ENCODE measurements at places on chromosomes 5 and 9.

GRCh38 chr5:140633021-140633471 lies at the start of gene CD14:
Gene CD14 (minus strand): TSS chr5:140633175. CDS start chr5:140633071, 104 bp downstream.
- DNase-seq: no peak

DNA sequence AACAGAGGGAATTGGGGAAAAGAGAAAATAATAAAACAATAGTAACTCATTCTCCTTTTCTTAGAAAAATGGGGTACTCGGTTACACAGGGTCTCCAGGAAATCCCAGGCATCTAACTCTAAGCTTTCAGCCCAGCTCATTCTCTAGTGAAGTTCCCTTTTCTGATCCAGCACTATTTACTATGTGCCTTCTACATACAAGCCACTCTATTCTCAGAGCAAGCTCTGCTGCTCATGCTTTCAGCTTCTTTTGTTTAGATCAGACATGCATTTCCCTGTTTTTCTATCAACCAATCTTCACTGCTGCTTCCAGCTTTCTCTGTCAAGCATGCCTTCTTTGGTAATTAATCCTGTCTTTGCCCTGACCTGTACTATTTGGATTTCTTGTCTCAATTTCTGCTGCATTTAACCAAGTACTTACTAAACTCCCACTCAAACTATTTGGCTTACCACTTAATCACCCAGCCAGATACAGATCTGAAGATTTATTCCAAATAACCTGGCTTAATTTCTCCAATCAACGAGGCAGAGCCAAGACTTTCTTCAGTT lies 25.3 kb downstream of the OSMR start:
- DNase-seq: no peak

DNA sequence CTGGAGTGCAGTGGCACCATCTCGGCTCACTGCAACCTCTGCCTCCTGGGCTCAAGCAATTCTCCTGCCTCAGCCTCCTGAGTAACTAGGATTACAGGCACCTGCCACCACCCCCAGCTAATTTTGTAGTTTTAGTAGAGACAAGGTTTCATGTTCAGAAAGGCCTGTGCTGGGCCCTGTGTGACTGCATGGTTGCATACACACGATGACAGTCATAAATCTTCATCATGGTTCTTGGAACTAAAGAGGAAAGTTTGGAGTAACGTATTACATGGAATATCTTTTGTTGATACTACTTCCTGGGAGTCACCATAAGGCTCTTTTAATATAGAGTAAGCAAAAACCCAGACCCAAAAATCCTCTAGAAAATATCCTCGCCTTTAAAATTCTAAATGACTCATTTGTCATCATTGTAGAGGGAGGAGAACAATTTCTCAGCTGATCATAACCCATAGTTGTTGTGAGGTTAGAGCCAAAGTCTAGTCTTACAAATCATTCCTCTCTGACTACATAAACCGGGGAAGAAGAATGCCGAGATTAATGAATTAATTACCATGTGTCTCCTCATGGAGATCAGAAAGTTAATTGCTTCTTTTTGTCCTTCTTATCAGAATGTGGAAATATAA lies 47.0 kb downstream of the KLF9 start:
- no peak for DNase-seq

- DNase-seq: no peak
These were observed 89.1 kb upstream of the OTULINL start for GRCh38 chr5:14492331-14492964.

- DNase-seq: no peak
These were observed 114.1 kb downstream of the MLLT3 start for GRCh38 chr9:20508242-20508641.

GRCh38 chr5:79481574-79481973 lies 32.4 kb downstream of the HOMER1 start:
- no peak for DNase-seq

DNA sequence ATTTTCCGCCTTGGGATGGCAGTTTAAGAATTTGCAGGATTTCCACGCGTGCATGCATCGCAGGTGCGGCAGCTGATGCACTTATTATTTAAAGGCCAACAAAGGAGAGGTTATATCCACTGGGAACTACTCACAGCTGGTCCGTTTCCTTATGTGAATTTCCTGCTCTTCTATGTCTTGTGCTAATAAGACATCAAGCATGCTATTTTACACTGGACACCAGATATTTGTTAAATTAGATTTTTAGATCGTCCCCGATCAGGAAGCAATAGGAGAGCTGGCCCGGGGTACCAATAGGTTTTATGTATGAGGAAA lies 476 bp upstream of the DTWD2 start:
- no peak for DNase-seq

GRCh38 chr9:7089406-7090193 lies 331.8 kb downstream of the KDM4C start:
- no peak for DNase-seq

- no peak for DNase-seq
These were observed 9.0 kb upstream of the SPINK4 start for GRCh38 chr9:33230756-33231622.

GRCh38 chr5:76601470-76601869 lies 21.7 kb downstream of the F2RL2 start:
- peak; percentile 64 for DNase-seq

DNA sequence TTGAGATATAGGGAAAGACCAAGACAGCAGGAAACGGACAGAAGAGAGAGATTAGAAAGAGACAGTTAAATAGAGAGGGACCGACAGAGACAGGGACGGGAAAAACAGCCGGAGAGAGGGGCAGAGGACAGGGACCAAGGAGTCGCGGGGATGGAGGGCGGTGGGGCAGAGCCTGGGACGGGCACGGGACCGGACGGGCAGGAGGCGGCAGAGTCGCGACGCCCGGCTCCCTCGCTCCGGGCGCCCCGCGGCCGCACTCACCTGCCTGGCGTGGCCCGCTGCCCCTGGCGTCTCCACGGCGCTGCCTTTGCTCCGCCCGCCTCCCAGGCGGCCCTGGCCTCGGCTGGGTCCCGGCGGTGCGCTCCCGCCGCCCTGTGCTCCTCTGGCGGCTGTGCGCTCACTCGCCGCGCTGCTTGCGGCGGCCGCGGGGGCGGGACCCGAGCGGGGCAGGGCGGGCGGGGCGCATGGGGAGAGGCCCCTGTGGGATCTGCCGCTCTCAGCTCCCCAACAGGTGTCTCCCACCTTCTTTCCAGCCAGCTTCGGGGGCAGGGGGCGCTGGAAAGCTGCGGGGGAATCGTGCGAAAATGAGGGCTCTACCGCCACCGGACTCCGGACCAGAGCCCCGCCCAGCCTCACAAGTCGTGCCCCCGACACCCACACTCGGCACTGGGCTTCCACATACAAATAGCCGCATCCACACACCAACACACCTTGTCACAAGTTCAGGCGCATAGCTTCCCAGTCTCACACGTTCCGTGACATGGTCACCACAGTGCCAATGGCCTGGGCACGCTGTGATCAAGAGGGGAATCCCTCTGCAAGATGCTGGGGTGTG lies at the start of gene ARID3C:
TSS of gene ARID3C (minus strand) at position 411 of the 835 bp plus-strand sequence. CDS start 1,052 bp downstream, outside the sequence.
- peak; percentile 48 for DNase-seq

GRCh38 chr5:158431369-158432029 lies 572.6 kb upstream of the CLINT1 start:
- DNase-seq: no peak

GRCh38 chr5:1298723-1299510 lies 4.0 kb upstream of the TERT start:
- no peak for DNase-seq

- no peak for DNase-seq
These were observed 72.2 kb downstream of the PCSK5 start for GRCh38 chr9:75962662-75963036.

DNA sequence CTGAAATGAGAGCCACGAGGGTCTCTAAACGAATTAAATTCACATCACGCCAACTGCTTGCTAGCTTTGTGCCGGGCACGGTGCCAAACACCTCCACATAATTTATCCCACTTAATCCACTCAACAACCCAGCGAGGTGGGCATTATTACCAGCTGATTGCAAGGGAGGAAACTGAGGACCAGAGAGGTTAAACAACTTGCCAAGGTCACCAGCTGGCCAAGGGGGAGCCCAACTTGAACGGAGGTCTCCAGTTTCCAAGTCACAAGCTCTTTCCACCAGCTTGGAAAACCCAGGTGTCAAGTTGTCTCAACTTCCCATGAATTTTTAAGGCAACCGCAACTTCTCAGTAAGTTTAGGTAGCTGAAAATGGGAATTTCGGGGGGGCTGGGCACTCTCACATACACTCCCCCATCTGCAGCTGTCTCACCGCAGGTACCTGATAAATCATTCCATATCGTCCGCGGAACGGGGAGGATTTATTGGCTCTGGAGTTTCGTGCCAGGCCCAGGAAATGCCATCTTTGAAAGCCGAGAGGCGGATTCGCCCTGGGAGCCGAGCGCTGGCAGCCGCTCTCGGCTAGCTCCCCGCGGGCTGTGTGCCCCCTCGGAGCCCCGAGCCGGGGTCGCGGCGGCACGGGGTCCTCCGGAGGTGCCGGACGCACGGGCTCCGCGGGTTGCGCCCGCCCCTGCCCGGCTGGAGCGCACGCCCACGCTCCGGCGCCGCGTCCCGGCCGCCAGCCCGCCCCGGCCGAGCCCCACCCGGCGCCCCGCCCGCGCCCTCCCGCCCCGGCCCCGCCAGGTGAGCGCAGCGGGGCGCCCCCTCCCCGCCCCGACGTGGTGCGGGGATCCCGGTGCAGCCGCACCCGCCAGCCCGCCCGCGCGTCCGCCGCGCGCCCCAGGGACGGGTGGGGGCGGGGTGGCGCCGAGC lies 617 bp downstream of the PTPN3 start:
- DNase-seq: no peak

DNA sequence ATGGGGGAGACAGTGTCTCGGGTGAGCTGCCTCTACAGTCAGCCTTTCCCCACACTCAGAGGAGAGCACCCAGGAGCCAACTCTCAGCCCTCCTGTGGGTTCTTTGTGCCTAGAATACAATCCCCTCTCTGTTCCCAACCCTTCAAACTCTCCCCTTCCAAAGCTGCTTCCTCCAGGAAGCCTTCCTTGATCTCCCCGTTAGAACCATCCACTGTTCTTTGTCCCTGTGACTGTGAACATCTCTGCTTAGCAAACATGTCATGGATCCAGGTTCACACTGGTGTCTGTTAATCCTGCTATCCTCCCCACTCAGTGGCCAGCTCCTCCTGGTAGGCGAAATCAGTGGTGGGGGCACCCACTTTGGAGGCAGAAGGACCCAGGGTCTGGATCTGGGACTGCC lies 16.2 kb upstream of the IER5L start:
- DNase-seq: no peak

- DNase-seq: no peak
These were observed 156.3 kb upstream of the IER5L start for GRCh38 chr9:129334105-129334935.

GRCh38 chr9:38286357-38286756 lies 106.1 kb upstream of the ALDH1B1 start:
- DNase-seq: no peak

GRCh38 chr9:83065233-83065632 lies 2.3 kb upstream of the RASEF start:
- no peak for DNase-seq

DNA sequence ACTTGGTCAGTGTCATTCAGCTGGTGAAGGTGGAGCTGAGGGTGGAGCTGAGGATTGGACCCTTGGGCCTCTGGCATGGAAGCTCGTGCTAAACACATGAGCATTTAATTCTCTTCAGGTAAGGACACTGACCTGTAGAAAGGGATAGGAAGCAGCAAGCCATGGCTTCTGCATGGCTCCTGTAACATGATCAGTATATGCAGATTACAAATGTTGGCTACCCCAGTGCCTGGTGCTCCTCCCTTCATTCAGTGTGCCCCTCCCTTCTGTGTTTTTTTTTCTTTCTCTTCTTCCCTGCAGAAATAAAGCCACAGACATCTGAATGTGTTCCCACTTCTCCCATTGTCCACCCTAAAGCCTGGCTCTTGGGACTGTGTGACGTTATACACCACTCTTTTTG lies 52.9 kb downstream of the ARHGAP26 start:
- no peak for DNase-seq

DNA sequence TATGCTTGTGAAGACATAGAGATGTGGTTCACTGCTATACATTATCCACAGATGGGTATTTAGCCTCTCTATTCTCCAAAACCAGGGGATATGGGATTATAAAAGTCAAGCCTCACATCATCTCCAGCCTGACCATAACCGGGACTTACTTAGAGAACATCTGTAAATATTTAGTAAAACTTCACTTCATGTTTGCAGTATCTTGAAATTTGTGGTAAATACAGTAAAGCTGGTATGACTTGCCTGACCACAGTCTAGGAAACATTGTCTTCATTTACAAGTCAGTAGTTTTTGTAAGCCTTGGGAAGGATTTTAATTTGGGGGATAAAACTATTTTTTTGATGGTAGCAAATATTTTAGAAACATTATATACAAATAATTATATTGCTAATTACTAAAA lies 64.2 kb downstream of the MAST4 start:
- no peak for DNase-seq

GRCh38 chr5:33049298-33049697 lies 338.2 kb downstream of the NPR3 start:
- no peak for DNase-seq

DNA sequence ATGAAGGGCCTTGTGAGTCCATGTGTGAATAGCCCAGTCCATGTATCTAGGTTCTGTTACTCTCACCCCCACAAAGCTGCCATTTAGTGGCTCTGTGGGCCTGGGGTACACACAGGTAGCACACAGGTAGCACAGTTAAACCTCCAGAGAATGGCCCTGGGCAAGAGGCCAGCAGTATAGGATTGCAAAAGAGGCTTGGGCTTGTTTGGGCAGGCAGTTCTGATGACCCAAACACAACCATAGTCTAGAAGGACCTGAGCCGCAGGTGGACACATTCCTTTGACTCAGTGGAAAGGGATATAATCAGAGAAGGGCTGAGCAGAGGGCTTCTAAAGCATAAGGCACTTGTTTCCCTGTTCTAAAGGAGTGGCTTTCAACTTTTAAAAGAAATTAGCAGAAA lies 326.8 kb upstream of the SGCD start:
- no peak for DNase-seq

Measured in CD4-positive, alpha-beta T cell treated with Interleukin-21 for 1 hour (primary cell).